NCI-H2029 treated with DMSO at 0.1 percent for 48 hours (cell line): ENCODE measurements at places on chromosomes 6 and 20.

GRCh38 chr6:138293428-138294395 is 75.4 kb upstream of the PBOV1 start:
- DNase-seq, result no peak

- DNase-seq, result no peak
These were observed 3.5 kb downstream of the C20orf204 start for GRCh38 chr20:64039293-64040160.

DNA sequence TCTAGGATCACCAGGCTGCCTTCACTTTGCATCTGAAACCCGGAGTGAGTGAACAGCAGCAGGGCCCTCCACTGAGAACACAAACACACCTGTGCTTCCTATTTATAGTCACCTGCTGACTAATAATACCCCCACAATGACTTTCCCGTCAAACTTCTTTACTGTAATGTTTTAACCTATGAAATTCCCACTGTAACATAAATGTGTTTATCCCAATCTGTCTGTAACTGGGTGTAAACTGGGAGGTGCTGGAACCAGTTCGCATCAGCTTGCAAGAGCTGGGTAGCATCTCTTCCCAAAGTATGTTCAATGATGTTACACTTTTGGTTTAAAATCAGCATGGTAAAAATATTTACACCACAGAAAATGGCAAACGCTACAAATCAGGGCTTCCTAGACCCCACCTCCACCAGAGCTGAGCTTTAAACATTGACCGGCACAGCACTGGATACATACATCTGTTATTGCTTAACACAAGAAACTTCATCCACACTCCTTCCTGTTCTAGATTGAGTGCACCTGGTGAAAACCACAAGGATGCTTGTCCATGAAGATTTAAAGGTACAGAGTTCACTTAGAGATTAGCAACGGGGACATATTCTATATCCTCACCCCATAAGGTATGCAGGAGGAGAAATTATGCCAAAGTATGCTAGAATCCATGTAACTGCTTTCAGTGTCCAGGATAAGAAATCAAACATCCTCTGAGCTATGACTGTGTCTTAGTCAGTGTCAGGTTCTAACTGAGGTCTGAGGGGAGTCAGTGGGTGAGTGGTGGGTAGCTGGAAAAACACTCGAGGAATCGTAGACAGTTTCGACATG is 79.0 kb downstream of the ALDH8A1 start:
- DNase-seq, result no peak

DNA sequence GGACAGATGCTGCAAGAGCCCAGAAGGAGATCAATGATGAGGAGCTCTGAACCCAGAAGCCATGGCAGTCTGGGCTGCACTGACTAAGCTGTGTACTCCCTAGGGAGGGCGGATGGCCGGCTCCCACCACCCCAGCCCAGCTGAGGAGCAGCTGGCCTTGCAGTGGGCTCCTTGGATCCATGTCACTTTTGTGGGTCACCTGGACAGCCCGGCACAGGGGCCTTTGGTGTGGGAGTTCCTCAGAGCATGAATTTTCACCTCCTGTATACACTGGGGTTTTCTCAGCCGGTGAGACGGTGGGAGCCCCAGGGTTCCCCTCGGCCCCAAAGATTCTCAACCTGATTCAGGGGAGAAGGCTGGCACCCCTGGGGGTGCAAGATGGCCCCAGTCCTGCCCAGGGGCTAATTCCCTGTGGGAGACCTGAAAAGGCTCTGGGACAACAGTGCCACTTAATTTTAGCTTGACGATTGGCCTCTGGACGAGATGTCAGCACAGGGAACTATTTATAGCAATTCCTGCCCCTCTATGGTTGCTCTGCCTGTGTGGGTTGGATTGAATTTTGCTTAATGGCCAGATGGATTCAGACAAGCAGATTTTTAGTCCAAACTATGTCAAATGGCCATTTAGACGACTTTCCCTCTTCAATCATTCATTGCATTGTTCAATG is 121.6 kb upstream of the PMEPA1 start:
- no peak for DNase-seq

DNA sequence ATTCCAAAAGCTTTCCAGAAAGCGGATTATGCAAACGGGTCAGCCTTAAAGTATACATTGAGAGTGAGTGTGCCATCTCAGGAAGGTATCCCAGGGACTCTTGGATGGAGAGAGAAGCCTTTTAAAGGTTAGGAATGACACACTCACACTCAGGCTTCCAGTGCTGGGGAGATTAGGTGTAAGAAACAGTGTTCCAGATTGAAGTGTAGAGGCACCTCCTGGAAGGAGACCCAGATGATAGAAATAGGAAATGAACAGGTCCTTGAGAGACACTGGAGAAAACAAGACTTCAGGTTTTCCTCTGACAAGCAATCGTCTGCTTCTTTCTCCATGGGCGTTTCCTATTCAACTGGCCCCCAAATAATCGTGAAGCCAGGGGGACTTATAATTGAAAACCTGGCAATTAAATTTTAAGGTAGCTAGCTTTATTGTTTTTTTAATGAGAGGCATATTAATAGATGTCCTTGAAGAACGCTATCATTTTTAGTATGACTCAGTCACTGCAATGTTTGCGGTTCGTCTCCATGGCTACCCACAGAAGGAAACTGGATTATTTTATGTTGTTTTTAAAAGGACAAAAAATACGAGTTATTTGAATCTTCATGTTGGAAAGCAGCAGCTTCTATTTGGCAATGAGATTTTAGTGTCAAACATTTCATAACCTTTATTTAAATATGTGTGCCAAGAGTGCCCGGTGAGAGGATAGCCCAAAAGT is 85.3 kb downstream of the TRMT6 start:
- no peak for DNase-seq

- DNase-seq, result peak; percentile 24
These were observed 29.3 kb upstream of the TRIM27 start for GRCh38 chr6:28953039-28953584.

GRCh38 chr20:50885068-50885467 is 46.2 kb downstream of the ADNP start:
- no peak for DNase-seq

DNA sequence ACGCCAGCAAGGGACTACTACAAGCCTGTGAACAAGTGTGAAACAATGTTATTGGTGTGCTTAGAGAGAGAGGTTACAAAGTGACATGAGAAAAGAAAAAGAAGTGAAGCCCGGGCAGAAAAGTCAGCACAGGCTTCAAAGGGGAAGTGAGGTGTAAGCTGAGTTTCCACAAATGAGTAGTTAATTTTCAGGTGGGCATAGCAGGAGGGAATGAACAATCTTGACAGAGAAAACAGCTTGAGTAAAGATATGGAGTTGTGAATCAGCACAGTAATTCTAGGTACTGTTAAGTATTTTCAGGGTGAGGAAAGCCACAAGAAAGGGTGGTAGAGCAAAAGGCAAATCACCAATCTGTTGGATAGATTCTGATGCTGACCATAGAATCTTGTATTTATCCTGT is 4.3 kb downstream of the KCNQ5 start:
- no peak for DNase-seq

DNA sequence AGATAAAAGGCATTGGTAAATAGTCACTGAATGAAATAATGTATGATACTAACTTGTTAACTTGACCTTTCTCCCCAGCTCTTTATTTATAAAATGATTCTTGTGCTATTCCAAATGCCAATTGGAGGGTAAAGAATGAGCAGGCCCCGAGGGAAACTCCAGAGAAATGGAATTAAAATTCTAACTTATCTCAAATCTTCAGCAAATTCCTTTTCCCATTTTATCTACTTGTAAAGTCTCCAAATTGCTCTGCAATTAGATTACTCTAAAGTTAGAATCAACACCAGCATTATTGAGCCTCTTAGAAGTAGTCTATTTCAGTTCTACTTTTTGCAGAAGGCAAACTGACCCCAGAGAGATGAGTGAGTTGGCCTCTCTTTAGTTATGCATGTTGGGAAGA is 165.9 kb upstream of the PREP start:
- DNase-seq, result no peak

- no peak for DNase-seq
These were observed 291.1 kb downstream of the GJA1 start for GRCh38 chr6:121726596-121726995.

GRCh38 chr20:11235058-11235457 is 561.3 kb upstream of the JAG1 start:
- DNase-seq, result no peak

- no peak for DNase-seq
These were observed 46.9 kb upstream of the DTNBP1 start for GRCh38 chr6:15709651-15710269.
